ENCODE measurements at places on chromosomes 2 and 18. TPM values are rescaled to one million over a fixed set of nuclear protein-coding genes. Genes with fewer than 3 reads are reported as not detected.

GRCh38 chr2:101121174-101121573 is 30.0 kb downstream of the TBC1D8 start:
- DNase-seq: no peak

DNA sequence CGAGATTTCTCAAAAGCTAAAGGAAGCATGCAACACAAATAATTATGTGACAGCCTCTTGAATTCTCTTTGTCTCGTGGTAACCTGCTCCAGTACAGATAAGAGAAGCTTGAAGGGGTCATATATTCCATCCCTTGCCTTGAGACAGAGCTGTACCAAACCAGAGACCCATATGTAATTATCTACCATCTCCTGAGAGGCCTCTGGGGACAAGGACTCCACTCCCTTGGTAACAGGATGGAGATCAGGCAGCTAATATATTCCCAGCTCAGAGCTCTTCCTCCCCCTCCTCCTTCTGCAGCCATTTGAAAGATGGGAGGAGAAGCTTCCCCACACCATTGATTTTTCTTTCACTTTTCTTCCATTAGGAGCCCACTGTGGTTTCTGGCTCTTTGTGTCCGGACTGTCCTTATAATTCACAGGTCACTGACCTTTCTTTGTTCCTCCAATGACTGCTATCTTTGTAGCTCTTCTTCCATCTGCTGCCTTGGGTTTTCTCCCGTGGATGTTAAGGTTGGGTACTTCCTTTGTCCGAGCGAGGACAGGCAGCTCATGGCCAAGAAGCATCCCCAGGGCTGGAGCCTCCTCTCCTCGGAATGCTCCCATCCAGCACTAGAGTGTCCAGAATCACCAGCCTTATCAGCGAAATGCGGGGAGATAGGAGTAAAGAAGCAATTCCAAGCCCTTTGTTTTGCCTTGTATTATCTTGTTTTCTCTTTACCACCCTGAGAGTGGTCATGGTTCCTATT is 72.6 kb upstream of the STPG4 start:
- no peak for DNase-seq

DNA sequence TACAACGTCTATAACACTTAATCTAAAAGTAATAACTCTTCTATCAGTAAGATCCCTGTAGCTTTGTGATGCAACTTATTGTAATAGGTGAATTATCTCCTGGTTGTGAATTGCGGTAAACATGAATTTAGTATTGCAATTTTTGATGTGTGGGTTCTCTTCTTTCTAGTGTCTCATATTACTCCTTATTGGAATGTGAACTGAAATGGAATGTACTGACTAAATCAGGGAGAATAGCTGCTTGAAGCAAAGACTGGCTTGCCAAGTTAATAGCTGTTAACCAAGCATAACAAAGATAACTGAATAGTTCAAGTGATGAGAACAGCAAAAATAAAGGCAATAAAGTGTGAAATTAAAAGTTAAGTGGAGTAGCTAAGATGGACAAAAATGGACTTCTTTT is 60.5 kb upstream of the TFPI start:
- no peak for DNase-seq

DNA sequence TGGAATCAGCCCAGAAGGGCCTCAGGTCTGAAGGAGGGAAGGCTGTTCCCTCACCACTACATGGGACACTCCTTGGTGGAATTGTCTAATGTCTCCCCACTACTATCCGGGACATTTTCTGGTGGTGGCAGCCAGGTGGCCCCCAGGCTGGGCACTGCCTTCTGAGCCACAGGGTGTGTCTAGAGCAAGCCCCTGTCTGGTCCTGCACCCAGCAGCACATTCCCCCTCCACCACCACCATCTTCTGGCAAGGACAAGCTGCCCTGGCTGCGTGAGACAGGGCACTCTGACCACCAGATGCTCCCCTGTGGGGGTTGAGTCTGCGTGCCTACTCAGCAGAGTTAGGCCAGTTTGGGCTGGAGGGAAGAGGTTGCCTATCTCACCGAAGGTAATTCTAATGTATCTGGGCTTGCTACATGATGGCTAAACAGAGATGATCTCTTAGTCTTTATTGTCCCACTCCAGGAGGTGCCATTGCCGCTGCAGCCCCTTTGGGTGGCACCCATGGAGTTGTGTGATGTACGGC is 106.3 kb downstream of the PLB1 start:
- no peak for DNase-seq

Gene SPAG16
- total RNA-seq: 54.4 TPM

- no peak for DNase-seq
These were observed 61.2 kb downstream of the CCDC85A start for GRCh38 chr2:56244911-56245530.

Gene TRMT61B
- 22.6 TPM for total RNA-seq

DNA sequence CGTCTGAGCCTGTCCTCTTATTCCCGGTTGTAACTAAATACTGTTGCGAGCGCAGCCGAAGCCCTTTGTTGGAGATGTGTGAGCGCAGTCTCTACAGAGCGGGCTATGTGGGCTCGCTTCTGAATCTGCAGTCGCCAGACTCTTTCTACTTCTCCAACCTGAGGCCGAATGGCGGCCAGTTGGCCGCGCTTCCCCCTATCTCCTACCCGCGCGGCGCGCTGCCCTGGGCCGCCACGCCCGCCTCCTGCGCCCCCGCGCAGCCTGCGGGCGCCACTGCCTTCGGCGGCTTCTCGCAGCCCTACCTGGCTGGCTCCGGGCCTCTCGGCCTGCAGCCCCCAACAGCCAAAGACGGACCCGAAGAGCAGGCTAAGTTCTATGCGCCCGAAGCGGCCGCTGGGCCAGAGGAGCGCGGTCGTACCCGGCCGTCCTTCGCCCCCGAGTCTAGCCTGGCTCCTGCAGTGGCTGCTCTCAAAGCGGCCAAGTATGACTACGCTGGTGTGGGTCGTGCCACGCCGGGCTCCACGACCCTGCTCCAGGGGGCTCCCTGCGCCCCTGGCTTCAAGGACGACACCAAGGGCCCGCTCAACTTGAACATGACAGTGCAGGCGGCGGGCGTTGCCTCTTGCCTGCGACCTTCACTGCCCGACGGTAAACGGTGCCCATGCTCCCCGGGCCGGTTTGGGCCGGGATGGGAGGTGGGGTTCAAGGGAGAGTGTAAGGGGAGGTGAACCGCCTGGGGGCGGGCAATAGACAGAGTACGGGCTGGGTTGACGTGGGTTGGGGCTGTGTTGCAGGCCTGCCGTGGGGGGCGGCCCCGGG is at the start of gene HOXD12:
TSS of gene HOXD12 (plus strand) at position 68 of the 819 bp plus-strand sequence. CDS start at position 75, 7 bp downstream.
- no peak for DNase-seq

GRCh38 chr2:129117434-129117833 is 798.8 kb upstream of the HS6ST1 start:
- no peak for DNase-seq

- DNase-seq: no peak
These were observed 48.3 kb downstream of the LAMA3 start for GRCh38 chr18:23737578-23737977.

GRCh38 chr2:67465623-67466022 is 68.5 kb downstream of the ETAA1 start:
- no peak for DNase-seq

GRCh38 chr2:190972846-190973245 is 41.1 kb downstream of the STAT1 start:
- no peak for DNase-seq

DNA sequence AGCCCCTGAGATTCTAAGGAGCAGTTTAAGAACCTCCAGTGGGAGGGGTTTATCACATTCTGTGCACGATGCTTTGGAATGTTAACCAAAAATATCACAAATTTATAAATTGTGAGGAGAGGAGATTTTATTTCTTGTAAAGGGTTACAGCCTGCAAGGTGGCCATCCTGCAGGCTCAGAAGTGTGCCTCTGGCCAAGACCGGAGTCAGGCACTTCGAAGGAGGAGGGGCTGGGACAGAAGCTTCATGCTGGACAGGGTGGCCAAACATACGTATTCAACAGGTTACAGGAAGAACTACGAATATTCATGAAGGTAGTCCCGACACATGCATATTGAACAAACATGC is 144.1 kb upstream of the NCK2 start:
- no peak for DNase-seq

- no peak for DNase-seq
These were observed 93.9 kb upstream of the LGALSL start for GRCh38 chr2:64359892-64360657.

Gene TGFA
- 3.0 TPM for total RNA-seq

Gene FAM168B
- total RNA-seq: 111 TPM

GRCh38 chr18:9596226-9596625 is 18.1 kb downstream of the PPP4R1 start:
- no peak for DNase-seq

Gene DLGAP1
- 16.7 TPM for total RNA-seq

Gene IGFBP2
- 249 TPM for total RNA-seq

Gene IL1B
- total RNA-seq: not detected

- no peak for DNase-seq
These were observed 1.3 kb downstream of the TAF1B start for GRCh38 chr2:9844576-9844975.

Gene REG3A
- total RNA-seq: not detected

Gene CCDC142
- 42.0 TPM for total RNA-seq

DNA sequence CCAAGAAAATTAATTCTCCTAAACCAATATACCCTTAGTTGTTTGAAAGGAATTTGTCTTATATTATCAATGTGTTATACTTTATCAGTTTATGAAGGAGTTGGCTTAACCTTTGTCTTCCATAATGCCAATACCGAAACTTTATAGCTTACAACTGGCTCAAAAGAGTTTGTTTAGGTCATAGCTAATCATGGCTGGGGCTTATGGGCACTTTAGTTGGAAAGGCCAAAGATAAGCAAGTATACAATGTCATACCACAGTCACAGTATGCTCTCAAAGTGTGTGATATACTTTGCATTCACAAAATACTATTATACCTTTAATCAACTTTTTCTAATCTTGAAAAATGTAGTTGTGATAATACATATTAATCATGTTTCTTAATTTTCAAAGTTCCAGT is 2.3 kb downstream of the KLHL41 start:
- no peak for DNase-seq

- DNase-seq: no peak
These were observed 287.6 kb downstream of the MYCN start for GRCh38 chr2:16227811-16228462.

GRCh38 chr2:75102011-75102410 is 97.3 kb downstream of the TACR1 start:
- DNase-seq: no peak

DNA sequence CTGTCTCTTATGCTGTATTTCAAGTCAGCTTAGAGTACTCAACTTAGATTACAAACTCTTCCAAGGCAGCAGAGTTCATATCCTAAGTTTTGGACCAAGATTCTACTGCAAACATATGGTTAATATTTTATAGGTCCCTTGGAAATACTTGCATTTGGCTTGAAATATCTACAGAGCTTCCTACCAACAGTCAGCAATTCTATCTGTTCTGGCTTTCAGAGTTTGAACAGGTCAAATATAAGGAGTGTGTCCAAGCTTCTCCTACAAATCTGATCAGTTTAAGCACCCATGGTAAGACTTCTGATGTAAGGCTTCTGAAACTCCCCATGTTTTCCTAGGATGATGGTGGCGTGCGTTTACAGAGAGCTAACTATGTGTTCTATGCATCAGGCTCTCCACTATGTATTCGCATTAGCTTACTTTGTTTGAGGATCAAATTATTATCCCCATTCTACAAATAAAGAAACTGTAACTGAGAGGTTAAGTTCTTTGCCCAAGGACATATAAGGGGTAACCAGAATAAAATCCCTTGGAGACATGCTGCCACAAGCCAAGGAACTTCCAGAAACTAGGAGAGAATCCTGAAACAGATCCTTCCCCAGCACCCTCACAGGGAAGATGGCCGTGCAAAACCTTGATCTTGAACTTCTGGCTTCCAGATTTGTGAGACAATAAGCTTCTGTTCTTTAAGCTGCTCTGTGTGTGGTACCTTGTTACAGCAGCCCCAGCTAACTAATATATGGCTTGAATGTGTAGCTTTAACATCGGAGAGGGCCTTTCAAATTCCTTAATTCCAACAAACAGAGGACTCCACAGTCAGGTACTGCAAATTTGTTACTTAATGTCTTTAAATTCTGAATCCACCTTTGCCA is 55.1 kb downstream of the ATP8B1 start:
- DNase-seq: no peak

- no peak for DNase-seq
These were observed 33.7 kb upstream of the TMEM177 start for GRCh38 chr2:119645173-119645855.

Gene CXCR1
- not detected for total RNA-seq

- DNase-seq: peak; percentile 2
These were observed 195.4 kb upstream of the HDAC4 start for GRCh38 chr2:239596253-239596652.

GRCh38 chr18:35549564-35549963 is 32.0 kb upstream of the GALNT1 start:
- DNase-seq: no peak

Gene HRH4
- total RNA-seq: not detected

- DNase-seq: no peak
These were observed 62.0 kb upstream of the TAF1B start for GRCh38 chr2:9781252-9781651.

Gene MERTK
- total RNA-seq: 20.1 TPM

DNA sequence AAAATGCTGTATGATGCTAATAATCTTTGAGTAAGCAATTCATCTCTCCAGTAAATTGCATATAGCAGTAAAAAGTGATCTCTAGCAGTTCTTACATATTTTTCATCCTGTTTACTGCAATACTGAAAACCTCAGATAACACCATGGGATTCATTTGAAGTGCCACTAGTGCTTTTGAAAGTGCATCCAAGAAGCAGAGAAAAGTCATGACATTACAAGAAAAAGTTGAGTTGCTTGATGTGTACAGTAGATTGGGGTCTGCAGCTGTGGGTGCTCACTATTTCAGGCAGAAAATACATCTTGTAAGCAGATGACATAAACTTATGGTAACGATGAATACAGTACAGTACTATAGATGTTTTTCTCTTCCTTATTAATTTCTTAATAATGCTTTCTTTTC is 1984.9 kb upstream of the LRRTM1 start:
- no peak for DNase-seq

Gene CPLX4
- not detected for total RNA-seq

Gene EDAR
- total RNA-seq: 0.69 TPM

- DNase-seq: no peak
These were observed 110.3 kb downstream of the TAF4B start for GRCh38 chr18:26336572-26336971.

Gene CMPK2
- total RNA-seq: 3.4 TPM

DNA sequence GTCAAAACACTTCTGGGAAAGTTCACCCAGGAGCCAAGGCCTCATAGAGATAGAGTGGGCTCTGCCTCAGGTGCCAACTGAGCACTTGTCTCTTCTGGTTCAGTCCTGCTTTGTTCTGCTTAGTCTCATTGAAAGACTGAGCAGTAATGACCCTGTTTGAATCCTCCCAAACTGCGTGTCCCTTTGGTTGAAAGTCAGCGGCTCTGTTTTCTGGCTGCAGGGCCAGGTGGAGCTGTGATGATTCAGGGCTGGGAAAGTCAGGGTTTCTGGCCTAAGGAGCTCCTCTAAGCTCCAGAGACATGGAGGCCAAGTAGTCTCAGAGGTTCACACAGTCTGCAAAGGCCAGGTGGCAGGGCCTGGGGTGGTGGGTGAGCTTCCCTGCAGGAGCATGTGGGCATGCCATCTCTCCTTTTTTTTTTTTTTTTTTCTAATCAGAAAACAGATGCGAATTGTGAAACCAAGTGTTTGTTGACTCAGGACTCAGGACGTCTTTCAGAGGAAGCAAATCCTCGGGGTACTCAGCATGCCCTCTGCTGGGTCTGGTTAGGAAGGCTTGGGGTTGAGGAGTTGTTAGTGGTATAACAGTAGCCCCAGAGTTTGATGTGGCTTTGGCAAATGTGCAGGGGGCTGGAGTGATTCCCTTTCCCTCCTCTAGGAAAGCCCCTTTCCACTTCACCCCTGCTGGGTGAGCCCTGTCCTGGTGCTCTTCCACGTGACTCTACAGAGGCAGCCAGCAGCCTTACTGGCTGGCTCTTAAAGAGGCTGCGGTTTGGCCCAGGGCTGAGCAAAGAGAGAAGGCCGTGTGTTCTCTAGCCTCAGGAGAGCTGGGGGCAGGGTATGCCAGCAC is 38.3 kb downstream of the TMEM17 start:
- DNase-seq: no peak

Gene UGT1A5
- total RNA-seq: not detected

Data from progenitor cell of endocrine pancreas (in vitro differentiated cells).